ENCODE measurements at places on chromosomes 5 and 9.

DNA sequence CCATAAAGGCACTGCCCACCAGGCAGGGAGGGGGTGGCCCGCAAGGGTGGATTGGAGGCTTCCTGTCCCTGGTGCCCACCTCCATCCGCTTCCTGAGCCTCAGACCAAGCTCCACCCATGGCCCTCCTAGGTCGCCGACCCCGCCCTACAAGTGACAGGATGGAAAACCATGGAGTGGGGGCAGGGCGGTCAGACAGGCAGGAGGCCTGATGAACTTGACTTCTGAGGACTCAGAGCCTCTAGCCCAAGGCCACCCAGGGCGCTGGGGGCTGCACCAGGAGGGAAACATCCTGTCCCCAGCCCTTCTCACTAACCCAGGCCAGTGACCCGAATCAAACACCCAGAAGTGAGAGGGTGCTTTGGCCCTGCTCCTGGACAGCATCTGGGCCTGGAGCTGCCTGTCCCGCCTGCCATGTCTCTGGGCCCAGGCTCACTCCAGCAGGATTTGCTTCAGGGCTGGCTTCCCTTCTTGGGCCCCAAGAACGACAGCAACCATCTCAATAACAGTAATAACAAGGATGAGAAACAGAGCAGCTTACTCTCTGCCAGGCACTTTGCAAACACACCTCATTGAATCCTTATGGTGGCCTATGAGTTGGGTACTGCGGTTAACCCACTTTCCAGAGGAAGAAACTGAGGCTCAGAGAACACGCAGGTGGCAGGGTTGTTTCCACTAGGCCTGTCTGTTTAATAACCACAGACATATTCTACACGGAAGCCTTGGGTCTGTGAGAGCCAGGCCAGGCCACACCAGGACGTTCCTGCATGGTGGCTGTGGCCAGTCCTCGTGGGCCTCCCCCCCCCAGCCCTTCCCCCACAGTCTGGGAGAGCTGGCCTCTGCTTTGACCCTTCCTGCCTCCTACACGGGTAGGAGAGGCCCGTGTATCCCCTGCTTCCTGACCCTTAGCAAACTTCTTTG lies 4.4 kb upstream of the ST6GALNAC6 start:
- peak; percentile 61 for DNase-seq

DNA sequence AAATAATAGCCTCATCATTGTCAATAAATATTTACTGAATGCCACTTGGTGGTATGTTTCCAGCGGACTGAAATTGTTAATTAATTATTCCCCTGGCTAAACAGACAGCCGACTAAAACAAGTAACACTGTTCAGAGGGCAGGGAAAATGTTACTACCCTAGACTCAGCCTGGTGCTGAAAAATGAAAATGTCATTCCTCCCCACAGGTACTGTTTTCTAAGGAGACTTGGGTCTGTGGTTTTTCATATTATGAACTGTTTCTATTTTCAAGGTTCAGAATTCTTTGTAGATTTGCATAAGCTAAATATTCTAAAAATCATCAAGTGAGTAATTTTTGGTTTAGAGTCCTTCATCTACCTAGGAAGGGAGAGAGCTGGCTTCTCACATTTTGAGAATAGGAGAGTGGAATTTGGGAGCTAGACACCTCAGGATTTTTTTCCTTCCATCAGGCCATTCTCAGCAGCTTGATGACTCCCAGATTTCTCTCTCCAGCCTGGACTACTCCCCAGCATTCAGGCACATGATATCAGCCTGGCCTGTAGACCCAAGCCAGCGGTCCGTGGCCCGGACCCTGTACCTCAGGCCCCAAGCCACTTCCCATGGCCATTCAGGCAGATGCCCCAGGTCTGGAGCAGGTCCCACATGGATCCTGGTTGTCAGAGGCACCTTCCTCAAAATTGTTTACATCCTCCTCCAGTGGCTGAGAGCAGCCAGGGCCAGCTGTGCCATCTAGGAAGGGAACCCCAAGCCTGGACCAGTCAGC lies 24.4 kb downstream of the BHMT start:
- DNase-seq, result no peak

DNA sequence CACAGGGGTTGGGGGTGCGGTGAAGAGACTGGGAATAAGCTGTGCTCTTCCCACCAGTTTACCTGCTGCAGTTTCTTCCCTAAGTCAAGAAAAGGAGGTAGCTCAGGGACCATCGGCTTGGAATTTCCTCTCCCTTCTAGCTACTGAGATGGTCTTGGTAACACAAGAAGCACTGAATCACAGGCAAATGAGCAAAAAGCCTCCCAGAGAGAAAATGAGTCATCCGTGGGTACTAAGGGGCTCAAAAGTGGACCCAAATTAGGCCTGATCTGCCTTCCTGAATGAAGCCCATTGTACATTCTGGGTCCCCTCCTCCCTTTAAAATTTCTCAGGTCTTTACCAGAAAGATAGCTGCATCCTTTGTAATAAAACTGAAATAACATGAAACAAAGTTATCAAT lies 49.9 kb downstream of the PTPN3 start:
- no peak for DNase-seq

- DNase-seq, result no peak
Measured at GRCh38 chr9:114100536-114100935, 1.4 kb upstream of the KIF12 start.

DNA sequence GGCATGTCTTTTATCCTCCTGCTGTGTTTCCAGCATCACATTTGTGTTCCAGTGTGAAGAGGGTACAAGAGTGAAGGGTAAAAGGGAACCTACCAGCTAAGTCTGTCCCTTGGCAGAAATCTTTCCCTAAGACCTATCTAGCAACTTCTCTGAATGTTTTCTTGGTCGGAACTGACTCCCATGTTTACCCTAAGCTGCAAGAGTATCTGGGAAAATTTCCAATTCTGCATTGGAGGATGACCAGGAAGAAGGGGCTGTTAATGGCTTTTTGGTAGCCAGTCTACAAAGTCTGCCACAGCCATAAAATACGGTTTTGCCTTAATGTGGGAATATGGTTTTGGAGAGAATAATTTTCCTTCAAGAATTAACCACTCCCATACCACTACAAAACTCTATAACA lies 75.1 kb downstream of the MAST4 start:
- no peak for DNase-seq

- DNase-seq, result no peak
Measured at GRCh38 chr9:117936185-117937130, 232.3 kb downstream of the TLR4 start.

GRCh38 chr5:123450114-123450513 lies 26.9 kb upstream of the CEP120 start:
- DNase-seq, result no peak

GRCh38 chr5:147460380-147460779 lies 49.5 kb downstream of the DPYSL3 start:
- no peak for DNase-seq

- no peak for DNase-seq
Measured at GRCh38 chr9:32331240-32331639, 53.2 kb upstream of the ACO1 start.

- no peak for DNase-seq
Measured at GRCh38 chr9:132011896-132012295, 67.8 kb downstream of the MED27 start.

GRCh38 chr5:76601470-76601869 lies 21.7 kb downstream of the F2RL2 start:
- DNase-seq, result no peak

GRCh38 chr5:147245381-147246165 lies 10.7 kb downstream of the STK32A start:
- DNase-seq, result no peak

GRCh38 chr9:115972362-115972761 lies 181.2 kb upstream of the PAPPA start:
- DNase-seq, result no peak

DNA sequence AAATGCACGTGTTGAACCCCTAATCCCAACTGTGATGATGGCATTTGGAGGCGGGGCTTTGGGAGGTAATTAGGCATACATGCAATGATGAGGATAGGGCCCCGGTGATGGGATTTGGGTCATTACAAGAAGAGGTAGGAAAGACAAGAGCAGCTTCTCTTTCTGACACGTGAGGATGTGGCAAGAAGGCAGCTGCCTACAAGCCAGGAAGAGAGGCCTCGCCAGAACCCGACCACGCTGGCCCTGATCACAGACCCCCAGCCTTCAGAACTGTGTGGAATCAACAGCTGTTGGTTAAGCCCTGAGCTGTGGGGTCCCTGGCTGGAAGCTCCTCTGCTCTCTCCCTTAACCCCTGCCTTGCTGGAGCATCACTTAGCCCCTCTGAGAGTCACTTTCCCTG lies 57.5 kb downstream of the COL23A1 start:
- no peak for DNase-seq

- DNase-seq, result no peak
Measured at GRCh38 chr5:123665822-123666371, 153.9 kb downstream of the CSNK1G3 start.

DNA sequence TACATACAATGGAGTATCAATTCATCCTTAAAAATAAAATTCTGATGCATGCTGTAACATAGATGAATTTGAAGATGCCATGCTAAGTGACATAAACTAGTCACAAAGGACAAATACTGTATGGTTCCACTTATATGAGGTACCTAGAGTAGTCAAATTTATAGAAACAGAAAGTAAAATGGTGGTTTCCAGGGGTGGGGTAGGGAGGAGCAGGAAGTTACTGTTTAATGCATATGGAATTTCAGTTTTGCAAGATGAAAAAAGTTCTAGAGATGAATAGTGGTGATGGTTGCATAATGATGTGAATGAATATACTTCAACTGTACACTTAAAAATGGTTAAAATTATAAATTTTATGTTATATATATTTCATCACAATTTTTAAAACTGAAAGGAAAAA lies 57.3 kb upstream of the FNIP1 start:
- no peak for DNase-seq

DNA sequence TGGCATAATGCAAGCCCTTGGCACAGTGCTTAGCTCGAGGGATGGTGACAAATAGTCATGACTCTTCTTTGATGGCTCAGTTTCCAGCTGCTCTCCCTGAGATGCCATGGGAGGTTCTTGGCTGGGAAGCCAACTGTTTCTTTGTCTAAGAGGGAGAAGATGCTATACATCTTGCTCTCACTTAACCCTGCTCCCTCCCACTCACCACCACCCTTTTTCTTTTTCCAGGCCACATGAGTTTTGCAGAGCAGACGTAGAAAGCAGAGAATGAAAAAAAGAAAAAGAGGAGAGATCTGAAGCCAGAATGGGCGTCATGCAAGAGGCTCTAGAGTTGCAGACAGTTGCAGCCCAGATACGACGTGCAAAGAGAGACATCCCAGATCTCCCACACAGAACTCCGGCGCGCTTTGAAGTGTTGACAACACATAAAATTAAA lies 160.5 kb downstream of the FGF18 start:
- no peak for DNase-seq

GRCh38 chr5:131796793-131797693 lies at the start of gene FNIP1:
TSS of gene FNIP1 (minus strand) at chr5:131797017. CDS start at chr5:131796921, 96 bp downstream.
- DNase-seq, result peak; percentile 96

GRCh38 chr5:107518616-107519015 lies 152.1 kb downstream of the EFNA5 start:
- no peak for DNase-seq

GRCh38 chr5:142015781-142016533 lies 3.1 kb upstream of the GNPDA1 start:
- DNase-seq, result peak; percentile 58

DNA sequence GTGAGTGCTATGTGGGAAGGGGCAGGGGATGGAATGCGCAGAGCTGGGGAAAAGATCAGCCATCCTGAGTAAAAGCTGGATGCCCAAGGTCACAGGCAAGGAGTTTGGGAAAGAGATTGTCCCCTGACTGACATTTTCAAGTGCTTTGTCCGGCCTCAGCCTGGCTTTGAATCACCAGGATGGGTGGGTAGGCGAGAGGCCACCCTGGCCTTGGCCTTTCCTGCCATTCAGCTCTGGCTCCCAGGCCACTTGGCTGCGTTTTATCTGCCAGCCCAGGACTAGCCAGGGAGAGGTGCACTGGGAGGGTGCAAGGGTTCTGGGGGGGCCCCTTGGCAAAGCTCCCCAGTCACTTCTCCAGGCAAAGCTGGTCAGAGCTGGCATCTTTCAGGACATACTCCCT lies 37.4 kb upstream of the SYNPO start:
- no peak for DNase-seq

- DNase-seq, result no peak
Measured at GRCh38 chr5:133933169-133933509, 35.3 kb downstream of the C5orf15 start.

- peak; percentile 65 for DNase-seq
Measured at GRCh38 chr9:35749515-35750255, 598 bp downstream of the RGP1 start.

DNA sequence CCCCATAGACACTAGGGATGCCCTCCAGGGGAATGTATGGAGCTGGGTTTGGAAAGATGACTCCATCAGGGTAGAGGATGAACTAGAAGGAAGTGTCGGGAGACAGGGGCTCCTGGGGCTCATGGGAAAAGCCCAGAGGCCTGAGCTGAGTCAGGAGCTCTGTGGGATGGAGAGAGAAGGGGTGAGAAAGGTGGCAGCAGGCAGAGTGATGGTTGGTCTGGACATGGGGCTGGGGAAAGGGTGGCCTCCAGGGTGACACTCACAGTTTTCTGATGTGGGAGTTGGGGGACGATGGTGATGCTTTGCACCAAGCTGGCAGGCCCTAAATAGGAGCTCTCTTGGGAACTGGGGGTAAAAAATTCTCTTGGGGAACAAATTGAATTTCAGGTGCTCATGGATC lies 213.5 kb upstream of the MVB12B start:
- no peak for DNase-seq

DNA sequence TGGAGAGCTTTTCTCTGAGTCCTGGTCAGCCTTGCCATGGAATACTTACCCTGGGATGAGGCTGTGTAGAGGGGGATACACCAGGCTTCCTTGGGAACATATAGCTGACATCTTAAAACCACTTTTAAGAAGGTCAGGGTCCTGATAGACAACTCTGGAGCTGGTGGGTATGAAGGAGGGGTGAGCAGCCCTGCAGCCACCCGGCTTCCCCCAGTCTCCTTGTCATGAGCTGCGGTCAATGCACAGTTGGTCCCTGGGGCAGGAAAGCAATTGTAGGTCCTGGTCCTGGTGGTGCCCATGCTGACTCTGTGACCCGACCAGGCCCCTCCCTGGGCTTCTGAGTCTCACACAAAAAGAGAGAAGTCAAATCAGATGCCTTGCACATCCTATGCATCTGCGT lies 63.6 kb downstream of the MRPL36 start:
- DNase-seq, result no peak

GRCh38 chr5:170617533-170618490 lies 114.0 kb downstream of the KCNIP1 start:
- DNase-seq, result no peak

GRCh38 chr5:96067894-96068614 lies 106.4 kb upstream of the ELL2 start:
- DNase-seq, result no peak

DNA sequence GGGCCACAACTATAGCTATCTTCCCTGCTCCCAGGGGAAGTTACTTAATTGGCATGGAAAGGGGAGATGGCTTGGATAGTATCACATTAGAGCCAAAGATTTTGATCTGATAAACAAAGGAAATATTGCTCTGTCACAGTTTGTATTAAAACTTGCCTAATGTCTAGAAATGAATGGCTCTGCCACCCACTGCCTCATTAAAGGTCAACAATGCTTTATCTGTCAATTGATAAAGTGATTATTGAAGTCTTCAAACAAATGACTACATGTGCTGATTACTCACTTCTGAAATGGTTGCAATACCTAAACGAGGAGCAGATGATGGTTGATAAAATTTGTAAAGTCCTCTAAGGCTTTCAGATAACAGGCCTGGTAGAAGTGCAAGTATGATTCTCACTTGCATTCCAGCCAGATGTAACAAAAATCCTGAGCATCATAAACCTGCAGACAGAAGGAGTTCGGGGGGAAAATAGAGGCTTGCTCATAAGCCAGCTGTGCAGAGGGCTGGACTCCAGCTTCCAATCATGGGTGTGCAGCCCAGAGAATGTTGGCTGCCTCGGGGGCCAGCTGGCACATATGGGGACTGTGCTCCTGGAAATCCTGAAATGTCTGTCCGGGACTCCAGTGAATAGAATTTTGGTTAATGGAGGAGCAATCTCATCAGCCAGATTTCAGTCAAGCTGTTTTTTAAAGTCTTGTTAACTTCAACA lies 200.5 kb upstream of the SLC27A6 start:
- no peak for DNase-seq
